ENCODE measurements at places on chromosomes 1 and 21. TPM values are rescaled to one million over a fixed set of nuclear protein-coding genes. Genes with fewer than 3 reads are reported as not detected.

The AADACL4 gene
- not detected for total RNA-seq

The ORC1 gene
- 10.5 TPM for total RNA-seq

The FAM72D gene
- total RNA-seq: 4.6 TPM

The AVPR1B gene
- not detected for total RNA-seq

The TACSTD2 gene
- total RNA-seq: 10.3 TPM

The SLC9C2 gene
- total RNA-seq: not detected

The PDPN gene
- total RNA-seq: 24.5 TPM

The PYHIN1 gene
- not detected for total RNA-seq

The CFAP107 gene
- not detected for total RNA-seq

The CCDC24 gene
- total RNA-seq: 0.80 TPM

The TNFSF4 gene
- total RNA-seq: 31.6 TPM

The PROX1 gene
- total RNA-seq: 4.6 TPM

The EVA1B gene
- 88.9 TPM for total RNA-seq

The ANGEL2 gene
- 13.6 TPM for total RNA-seq

The RFX5 gene
- total RNA-seq: 41.6 TPM

The CA6 gene
- not detected for total RNA-seq

The TFF2 gene
- not detected for total RNA-seq

The NUDC gene
- total RNA-seq: 99.9 TPM

The HSD3B2 gene
- not detected for total RNA-seq

The AIM2 gene
- total RNA-seq: not detected

The CLCNKA gene
- not detected for total RNA-seq

The SHISA4 gene
- total RNA-seq: 22.5 TPM

The ELAPOR1 gene
- total RNA-seq: 0.67 TPM

The THEM5 gene
- total RNA-seq: not detected

The RHD gene
- total RNA-seq: not detected

The LRRC38 gene
- total RNA-seq: 0.40 TPM

The SAMD11 gene
- not detected for total RNA-seq

Measured in mammary microvascular endothelial cell (primary cell).